M059J (cell line): ENCODE measurements at places on chromosomes 7 and 10.

GRCh38 chr7:26891400-26892350, 27.3 kb upstream of the SKAP2 start:
- DNase-seq: peak; percentile 84

DNA sequence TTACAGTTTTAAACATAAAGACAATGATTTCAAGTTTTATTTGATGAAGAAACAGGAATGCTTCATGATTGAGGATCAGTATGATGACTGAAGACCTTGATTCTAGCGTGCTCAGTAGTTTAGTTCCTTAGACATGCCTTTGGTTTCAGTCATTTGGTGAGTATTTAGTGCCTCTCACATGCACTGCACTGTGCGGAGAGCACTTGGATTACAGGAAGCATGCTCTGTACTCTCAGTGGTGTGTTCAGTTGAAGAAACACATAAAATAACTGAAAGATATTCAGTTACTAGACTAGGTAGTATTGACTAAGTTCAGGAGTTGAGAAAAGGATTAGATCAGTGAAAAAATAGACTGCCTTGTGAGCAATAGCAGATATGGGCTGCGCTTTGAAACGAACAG, 25.5 kb downstream of the RBM17 start:
- no peak for DNase-seq

DNA sequence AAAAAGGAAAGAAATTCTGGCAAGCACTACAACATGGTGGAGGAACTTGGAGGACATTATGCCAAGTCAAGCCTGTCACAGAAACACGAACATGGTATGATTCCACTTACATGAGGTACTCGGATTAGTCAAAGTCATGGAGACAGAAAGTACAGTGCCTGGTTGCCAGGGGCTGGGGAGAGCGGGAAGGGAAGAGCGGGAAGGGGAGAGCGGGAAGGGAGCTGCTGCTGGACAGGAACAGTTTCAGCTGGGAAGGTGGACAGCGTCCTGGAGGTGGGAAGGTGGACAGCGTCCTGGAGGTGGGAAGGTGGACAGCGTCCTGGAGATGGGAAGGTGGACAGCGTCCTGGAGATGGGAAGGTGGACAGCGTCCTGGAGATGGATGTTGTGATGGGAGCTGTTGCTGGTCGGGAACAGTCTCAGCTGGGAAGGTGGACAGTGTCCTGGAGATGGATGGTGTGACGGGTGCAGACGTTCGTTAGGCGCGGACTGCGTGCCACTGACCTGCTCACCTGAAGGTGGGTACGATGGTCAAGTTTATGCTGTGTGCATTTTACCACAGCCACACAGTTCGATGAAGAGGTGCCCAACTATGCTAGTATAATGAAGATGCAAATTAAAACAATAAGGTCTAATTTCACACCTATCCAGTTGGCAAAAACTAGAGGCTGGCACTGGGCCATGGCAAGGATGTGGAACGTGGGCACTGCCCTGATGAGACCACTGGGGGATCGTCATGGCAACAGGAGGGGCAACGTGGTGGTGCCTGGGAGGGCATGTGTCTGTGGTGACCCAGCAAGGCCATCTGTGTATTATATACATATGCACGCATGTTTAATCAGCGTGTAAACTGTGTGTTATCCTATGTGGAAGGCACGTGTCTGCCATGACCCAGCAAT, 103.8 kb downstream of the NKX6-2 start:
- DNase-seq: no peak

DNA sequence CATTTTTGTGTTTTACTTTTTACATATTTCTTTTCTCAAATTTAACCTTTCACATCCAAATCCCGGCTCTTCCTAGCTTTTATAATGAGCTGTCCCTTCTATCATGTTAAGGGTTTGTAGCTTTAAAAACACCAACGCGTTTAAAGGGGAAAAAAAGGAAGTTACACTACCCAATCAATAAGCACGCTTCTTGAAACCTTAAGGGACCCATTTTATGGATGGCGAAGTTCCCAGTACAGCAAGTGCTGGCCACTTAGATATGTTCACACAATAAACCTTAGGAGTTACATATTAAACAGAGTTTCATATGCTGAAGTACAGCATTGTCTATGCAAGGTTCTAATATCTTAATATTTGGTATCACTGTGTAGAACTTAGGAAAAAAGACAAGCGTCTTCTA, 1.8 kb downstream of the GNG11 start:
- no peak for DNase-seq

DNA sequence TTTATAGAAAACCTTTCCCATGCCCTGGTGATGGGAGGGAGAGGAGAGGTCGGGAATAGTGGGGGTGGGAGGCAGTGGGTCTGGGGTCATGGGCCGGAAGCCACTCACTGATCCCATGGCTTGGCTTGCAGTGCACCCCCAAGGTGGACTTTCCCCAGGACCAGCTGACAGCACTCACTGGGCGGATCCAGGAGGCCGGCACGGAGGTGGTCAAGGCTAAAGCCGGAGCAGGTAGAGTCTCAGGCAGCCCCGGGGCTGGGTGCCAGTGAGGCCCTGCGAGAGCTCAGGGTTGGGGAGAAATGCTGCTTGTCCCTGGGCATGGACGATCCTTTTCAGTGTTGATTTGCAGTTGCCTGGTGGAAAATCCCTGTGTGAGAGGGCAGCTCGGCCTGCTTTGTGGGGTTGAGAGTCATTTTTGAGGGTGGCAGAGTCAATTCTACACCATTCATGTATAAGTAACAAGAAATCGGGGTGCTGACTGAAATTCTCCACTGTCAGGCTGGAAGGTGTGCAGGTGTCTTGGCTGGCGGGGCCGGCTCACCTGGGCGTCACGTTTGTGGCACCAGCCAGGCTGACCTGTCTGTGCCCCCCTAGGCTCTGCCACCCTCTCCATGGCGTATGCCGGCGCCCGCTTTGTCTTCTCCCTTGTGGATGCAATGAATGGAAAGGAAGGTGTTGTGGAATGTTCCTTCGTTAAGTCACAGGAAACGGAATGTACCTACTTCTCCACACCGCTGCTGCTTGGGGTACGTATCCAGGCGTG, 16.5 kb downstream of the MDH2 start:
- no peak for DNase-seq

DNA sequence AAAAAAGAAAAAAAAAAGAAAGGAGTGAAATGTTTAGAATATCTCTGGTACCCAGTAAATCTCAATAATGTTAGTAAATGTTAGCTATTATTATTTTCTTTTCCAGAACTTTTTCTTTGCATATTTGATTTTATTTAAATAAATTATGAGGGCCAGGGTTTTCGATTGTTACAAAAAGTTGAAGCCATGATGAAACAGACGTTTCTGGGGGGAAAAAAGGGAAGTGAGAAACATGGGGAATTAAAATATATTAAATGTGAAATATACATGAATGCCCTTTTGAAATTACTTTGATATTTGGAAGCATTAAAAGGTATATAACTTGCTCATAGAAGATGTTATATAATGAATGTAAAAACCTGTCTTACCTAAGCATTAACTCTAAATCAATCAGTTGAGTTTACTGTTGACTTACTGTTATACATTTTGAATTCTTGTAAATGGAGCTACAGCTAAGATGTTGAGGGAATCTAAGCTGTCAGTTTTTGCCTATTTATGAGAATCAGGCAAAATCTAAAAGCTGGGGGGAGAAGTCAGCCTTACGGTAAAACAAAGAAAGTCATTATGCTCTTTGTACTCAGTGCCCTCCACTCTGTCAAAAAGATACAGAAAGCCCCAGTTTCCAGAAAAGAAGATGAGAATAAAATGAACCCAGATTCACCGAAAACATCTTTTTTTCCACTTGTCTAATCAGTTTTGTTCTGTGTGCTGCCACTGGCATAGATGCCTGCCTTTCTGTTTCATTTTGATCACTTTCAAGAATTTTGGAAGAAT, 30.0 kb upstream of the KDM7A start:
- DNase-seq: no peak

- no peak for DNase-seq
Measured at GRCh38 chr7:126302639-126303038, 950.1 kb downstream of the GRM8 start.

- DNase-seq: no peak
Measured at GRCh38 chr7:45157653-45158401, at the start of gene RAMP3. Gene RAMP3 (plus strand): TSS chr7:45157791. CDS start chr7:45157829, 38 bp downstream.

DNA sequence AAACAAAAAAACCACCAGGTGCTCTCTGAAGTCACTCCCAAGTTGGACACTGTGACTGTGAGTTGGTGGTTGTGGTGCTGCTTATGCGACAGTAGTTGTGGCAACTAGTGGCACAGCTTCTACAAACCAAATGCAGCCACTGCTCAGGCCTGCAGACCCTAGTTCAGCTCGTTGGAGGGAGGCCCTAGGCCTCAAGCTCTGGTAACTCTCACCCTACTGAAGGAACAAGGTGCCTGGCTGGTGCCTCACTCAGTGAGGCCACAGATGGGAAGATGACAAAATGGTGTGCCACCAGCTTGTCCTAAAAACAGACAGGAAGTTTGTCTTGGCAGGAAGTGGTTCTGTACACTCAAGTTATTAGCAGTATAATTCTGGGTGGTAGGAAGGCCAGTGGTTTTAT, 45.3 kb upstream of the RAPGEF5 start:
- DNase-seq: no peak

GRCh38 chr7:40824461-40824860, 689.7 kb downstream of the SUGCT start:
- peak; percentile 80 for DNase-seq

DNA sequence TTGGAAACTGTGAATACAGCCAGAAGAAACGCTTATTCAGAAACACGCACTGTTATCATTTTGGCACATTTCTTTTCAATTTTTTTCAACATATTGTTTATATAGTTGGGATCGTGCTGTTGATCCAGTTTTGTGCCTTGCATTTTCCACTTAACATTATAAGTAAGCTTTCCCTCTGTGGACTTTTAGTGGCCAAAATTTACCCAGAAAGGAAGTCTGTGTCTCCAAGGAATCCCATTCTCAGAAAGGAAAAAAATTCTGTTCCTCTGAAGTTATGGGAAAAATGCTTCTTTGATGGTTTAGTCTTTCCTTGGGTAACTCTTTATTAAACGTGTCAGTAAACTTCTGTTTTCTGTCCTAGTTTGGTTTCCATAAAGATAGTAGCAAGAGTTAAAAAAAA, 280.0 kb downstream of the REEP3 start:
- no peak for DNase-seq

DNA sequence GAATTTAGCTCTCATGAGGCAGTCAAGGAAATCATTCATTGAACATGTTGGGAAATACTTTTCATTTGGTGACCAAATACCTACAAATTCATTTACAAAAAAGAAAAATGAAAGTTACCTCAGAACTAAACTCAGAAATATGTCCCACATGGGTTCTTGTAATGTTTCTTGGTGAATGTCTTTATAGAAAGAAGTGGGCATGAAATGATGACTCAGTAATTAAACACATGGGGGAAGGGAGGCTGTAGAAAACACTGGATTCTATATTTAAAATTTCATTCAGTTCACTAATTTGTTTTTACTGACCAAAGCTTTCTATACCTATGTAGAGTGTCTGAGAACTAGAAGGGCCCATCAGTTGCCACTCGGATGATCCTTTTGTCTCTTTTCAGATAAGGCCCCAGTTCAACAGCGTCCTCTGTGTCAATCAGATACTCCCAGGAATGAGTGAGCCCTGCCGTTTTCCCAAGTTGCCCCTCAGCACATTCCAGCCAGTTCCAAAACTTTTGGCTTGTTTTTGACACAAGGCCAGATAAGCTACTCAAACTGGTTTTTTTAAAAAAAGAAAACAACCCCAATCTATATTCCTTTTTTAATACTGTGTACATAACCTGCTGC, 49.3 kb upstream of the AGBL3 start:
- DNase-seq: no peak

- DNase-seq: no peak
Measured at GRCh38 chr7:388023-388960, 98.3 kb downstream of the FOXL3 start.

- DNase-seq: no peak
Measured at GRCh38 chr10:8454357-8454756, 399.9 kb downstream of the GATA3 start.

GRCh38 chr7:43463401-43463980, 119.4 kb upstream of the STK17A start:
- no peak for DNase-seq

- no peak for DNase-seq
Measured at GRCh38 chr10:48805848-48806247, 121.2 kb downstream of the WDFY4 start.

GRCh38 chr7:133645884-133646391, 393.1 kb downstream of the EXOC4 start:
- peak; percentile 2 for DNase-seq

GRCh38 chr10:122293156-122293960, 22.3 kb downstream of the BTBD16 start:
- no peak for DNase-seq

- DNase-seq: no peak
Measured at GRCh38 chr10:67783606-67784294, 54.2 kb downstream of the DNAJC12 start.

DNA sequence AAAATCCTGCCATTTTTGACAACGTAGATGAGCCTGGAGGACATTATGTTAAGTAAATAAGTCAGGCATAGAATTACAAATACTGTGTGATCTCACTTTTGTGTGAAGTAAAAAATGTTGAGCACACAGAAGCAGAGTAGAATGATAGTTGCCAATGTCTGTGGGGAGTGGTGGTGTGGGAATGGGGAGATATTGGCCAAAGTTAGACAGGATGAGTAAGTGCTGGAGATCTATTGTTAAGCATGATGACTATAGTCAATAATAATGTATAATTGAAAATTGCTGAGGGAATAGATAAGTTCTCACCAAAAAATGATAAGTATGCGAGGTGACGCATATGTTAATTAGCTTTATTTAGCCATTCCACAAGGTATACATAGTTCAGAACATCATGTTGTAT, 92.0 kb downstream of the GPR85 start:
- peak; percentile 56 for DNase-seq

DNA sequence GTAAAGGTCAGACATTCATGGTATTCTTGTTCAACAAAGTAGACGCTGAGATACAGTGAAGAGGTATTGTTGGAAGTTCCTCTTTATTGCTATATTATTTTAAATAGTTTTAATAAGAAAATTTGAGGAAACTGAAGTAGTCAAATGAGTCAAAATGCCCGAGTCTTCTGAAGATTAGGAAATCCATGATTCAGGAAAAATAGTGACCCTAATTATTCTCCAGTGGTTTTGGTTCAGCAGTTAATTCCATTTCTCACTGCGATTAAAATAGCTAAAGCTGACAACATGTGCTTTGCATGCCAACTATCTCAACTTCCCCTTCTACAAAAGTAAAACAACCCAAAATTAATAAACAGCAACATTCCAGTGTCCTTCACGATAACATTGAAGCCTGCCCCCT, 32.7 kb upstream of the PFKP start:
- no peak for DNase-seq
